Uterus (tissue), 4 donors: ENCODE measurements at places on chromosomes 2 and 18. TPM values are rescaled to one million over a fixed set of nuclear protein-coding genes. Genes with fewer than 3 reads are reported as not detected.
A peak's percentile ranks its signal among the peaks of the same experiment; 100 is the strongest.

THOC1 gene
- 133 TPM for total RNA-seq

DNA sequence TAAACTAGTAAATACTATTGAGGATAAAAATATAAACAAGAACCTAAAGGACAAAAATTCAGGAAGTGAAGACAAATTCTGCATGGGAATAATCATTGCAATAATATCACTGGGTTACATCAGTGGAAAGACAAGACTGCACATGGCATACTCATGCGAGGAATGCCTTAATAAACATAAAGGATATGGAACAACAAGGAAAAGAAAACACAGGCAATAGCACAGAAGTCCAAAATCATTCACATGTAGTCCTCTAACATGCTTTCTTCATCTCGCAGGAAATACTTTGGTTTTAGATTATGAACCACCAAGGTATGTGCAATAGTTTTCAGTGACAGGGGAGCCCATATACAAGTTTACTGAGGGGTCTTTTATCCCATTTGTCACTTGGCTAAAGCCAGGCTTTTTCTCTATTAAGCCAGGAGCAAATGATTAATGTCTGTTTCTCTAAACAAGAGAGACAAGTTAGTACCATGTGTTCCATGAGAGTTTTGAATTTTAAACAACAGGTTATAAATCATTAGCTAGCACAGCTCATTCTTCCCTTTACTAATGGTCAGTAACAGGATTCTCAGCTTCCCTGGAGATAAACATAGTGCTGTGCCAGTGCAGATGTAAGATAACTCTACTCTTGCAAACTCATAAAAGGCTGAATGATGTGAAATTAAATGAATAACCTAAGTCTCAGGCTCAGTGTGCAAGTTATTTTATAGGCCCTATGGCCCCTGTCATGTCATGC, 353.6 kb upstream of the FSIP2 start:
- no peaks in the 10 kb centered on the region for H3K4me1 ChIP-seq
- H3K27ac ChIP-seq, result no peak overlapping the region
- no peaks in the 10 kb centered on the region for H3K36me3 ChIP-seq
- H3K4me3 ChIP-seq, result no peak overlapping the region
- H3K27me3 ChIP-seq, result no peaks in the 10 kb centered on the region
- DNase-seq, result no peak

ANKRD36C gene
- total RNA-seq, result 228 TPM

MOCOS gene
- total RNA-seq, result under 0.01 TPM

- H3K4me3 ChIP-seq, result no peak overlapping the region
- H3K27ac ChIP-seq, result no peak overlapping the region
- H3K27me3 ChIP-seq, result no peaks in the 10 kb centered on the region
- no peak for DNase-seq
Measured at GRCh38 chr2:108579623-108580022, 45.4 kb downstream of the LIMS1 start.

DNA sequence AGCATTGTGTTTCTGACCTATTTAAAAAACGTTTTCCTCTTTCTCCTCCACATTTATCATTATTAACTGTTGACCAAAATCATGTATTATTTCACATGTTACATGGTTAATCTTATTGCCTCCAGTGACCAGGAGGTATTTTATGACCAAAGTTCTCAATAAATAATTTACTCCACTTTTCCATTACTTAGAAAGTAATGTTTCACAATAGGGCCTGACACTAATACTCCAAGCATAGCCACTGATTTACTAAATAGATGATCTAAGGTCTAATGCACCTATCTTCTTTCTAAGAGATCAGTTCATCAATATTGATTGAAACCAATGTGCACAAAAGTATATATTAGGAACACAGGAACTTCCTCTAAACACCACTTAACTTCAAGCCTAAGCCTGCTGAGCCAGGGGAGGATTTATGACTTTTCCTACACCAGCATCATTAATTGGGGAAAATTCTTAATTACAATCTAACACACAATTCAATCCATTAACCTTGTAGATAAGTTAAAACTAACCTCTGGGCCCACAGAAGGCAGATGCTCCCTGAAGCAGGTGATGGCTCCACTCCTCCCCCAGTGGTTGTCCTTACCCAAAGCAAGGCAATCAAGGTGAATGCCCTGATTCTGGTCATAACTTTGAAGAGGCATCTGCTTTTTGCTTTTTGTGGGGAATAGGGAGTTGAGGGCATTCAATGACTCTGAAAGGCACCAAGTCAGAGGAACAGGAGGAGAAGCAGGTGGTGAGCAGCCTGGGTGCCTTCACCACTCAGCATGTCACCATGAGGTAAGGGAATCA, 33.9 kb downstream of the RBMS1 start:
- no peaks in the 10 kb centered on the region for H3K36me3 ChIP-seq
- no peaks in the 10 kb centered on the region for H3K27me3 ChIP-seq
- no peak for DNase-seq
- H3K4me1 ChIP-seq, result no peaks in the 10 kb centered on the region
- no peak overlapping the region for H3K27ac ChIP-seq

DNA sequence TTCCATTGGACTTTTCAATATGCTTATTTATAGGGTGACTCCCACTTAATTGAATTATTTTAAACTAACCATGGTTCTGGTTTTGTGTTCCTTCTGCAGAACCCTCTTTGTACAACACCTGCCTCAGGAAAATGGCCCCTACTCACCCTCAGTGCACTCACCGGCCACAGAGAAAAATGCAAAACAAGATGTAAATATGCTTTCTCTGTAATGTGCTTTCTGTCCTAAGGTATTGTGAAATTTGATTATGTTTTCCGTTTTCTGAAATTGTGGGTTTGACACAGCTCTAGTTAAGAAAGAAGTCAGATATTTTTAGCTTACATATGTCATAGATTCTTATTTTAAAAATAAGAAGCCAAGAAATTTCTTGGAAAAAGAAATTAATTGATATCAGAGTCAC, 357.7 kb upstream of the SMIM21 start:
- no peaks in the 10 kb centered on the region for H3K4me1 ChIP-seq
- DNase-seq, result no peak
- no peak overlapping the region for H3K27ac ChIP-seq
- H3K4me3 ChIP-seq, result no peak overlapping the region

VWC2L gene
- 0.21 TPM for total RNA-seq

GRCh38 chr2:237466211-237466610, 20.8 kb upstream of the MLPH start:
- peak overlapping the region; percentile 67 for H3K27ac ChIP-seq
- no peaks in the 10 kb centered on the region for H3K36me3 ChIP-seq
- H3K4me1 ChIP-seq, result no peaks in the 10 kb centered on the region
- no peak overlapping the region for H3K4me3 ChIP-seq

DNA sequence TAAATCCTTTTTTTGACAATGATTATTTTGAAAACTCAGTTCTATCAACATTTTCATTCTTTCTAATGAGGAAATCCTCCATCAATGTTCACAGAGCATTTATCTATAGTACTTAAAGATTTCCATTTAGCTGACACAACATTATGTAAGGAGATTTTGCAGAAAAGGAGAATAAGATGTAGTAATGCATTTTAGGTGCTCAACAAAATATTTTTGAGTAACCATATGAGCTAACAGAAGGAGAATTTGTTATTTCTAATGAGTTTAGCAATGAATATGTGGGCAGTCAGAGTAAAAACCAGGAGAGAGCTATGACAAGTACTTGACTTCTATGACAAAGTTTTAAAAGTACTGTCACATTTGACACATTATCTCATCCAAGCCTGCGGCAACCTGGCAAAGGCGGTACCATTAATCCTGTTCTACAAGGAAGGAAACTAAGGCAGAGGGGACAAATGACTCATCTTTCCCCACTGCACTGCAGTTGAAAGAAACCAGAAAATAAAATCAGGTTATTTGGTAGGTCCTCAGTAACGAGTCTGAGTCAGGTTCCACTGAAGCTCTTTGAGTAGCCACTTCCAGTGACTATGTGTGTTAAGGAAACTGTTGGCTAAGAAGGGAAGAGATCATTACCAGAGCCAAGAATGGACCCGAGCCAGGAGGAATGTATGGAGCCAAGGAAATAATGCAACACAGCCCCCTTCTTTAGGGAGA, 134.1 kb upstream of the ITGB6 start:
- no peaks in the 10 kb centered on the region for H3K4me1 ChIP-seq
- peak overlapping the region; percentile 5 for H3K27ac ChIP-seq
- no peak for DNase-seq
- H3K4me3 ChIP-seq, result no peak overlapping the region

EVA1A gene
- not detected for total RNA-seq

MAIP1 gene
- 15.8 TPM for total RNA-seq

DNA sequence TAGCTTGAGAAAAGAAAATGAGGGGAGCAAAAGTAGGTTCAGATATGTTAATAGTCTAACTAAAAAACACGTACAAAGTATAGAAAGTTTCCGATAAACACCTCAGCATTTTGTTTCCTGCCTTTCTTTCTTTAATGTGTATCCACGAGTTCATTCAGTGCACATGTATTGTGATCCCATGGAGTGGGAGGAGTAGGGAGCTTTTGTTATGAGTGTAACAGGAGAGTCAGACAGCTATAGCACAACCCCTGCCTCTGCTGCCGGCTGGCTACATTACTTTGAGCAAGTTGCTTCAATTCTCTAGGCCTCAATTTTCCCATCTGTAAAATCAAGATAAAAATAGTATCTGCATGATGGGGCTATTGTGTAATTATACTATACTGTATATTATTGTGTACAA, 249.2 kb upstream of the FIGN start:
- no peak overlapping the region for H3K4me3 ChIP-seq
- DNase-seq, result no peak
- no peaks in the 10 kb centered on the region for H3K36me3 ChIP-seq
- H3K4me1 ChIP-seq, result no peaks in the 10 kb centered on the region

DNA sequence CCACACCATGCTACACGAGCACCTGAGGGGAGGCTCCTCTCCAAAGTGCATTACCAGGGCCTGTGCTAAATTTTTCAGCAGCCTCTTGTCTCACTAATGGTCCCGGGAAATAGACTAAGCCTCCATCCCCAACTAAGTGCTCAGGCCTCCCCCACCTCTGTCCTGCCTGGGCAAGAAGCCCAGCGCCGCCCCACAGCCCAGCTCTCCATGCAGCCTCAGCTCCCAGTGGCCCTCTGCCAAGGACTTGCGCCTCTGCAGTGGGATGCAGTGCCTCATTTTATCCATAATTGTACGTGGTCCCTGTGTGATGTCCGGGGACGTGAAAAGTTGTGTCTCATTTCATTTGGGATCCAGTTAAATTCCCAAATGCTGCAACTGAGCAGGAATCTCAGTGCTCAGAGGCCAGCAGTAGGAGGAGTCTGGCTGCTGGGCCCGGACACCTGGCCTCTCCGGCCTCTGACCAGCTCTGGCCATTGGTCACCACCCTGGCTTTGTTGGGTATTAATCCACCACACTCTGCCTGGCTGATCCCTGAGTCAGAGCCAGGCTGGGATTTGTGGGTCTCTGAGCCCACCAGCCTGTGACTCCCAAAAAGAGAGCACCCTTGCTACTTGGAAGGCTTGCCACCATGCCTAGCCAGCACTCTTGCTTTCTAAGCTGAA, 11.4 kb upstream of the STEAP3 start:
- H3K27ac ChIP-seq, result no peak overlapping the region
- DNase-seq, result no peak

GRCh38 chr2:60482222-60482621, 71.2 kb downstream of the BCL11A start:
- DNase-seq, result no peak
- no peaks in the 10 kb centered on the region for H3K27me3 ChIP-seq
- H3K4me1 ChIP-seq, result no peaks in the 10 kb centered on the region
- no peak overlapping the region for H3K27ac ChIP-seq
- no peaks in the 10 kb centered on the region for H3K36me3 ChIP-seq

DNA sequence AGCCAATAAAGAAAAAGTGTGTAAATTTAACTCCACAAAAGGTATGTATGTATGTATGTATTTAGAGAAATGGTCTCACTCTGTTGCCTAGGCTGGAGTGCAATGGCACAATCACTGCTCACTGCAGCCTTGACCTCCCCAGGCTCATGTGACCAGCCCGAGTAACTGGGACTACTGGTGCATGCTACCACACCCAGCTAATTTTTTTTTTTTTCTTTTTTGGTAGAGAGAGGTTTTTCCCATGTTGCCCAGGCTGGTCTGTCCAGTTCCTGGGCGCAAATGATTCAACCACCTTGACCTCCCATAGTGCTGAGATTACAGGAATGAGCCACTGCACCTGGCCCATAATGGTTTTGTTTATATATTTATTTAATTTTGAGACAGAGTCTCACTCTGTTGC, 67.1 kb downstream of the CERKL start:
- no peak for DNase-seq
- H3K27ac ChIP-seq, result no peak overlapping the region
- no peaks in the 10 kb centered on the region for H3K27me3 ChIP-seq

GRCh38 chr2:108436976-108437375, 12.0 kb upstream of the GCC2 start:
- H3K4me1 ChIP-seq, result no peaks in the 10 kb centered on the region
- no peak for DNase-seq
- H3K4me3 ChIP-seq, result no peak overlapping the region
- no peaks in the 10 kb centered on the region for H3K27me3 ChIP-seq

- H3K27me3 ChIP-seq, result no peaks in the 10 kb centered on the region
- no peak overlapping the region for H3K4me3 ChIP-seq
- no peak overlapping the region for H3K27ac ChIP-seq
- DNase-seq, result peak; percentile 20
Measured at GRCh38 chr2:240985881-240986786, 12.3 kb upstream of the SNED1 start.

PARD6G gene
- 4.6 TPM for total RNA-seq

APOB gene
- total RNA-seq, result not detected

- no peak overlapping the region for H3K27ac ChIP-seq
- peak; percentile 57 for DNase-seq
- H3K4me1 ChIP-seq, result no peaks in the 10 kb centered on the region
- no peaks in the 10 kb centered on the region for H3K27me3 ChIP-seq
Measured at GRCh38 chr18:79525556-79526467, 130.1 kb downstream of the NFATC1 start.

GRCh38 chr2:166410828-166411472, 35.2 kb upstream of the SCN9A start:
- H3K4me1 ChIP-seq, result no peaks in the 10 kb centered on the region
- no peaks in the 10 kb centered on the region for H3K36me3 ChIP-seq
- no peak overlapping the region for H3K4me3 ChIP-seq
- no peak for DNase-seq

DNA sequence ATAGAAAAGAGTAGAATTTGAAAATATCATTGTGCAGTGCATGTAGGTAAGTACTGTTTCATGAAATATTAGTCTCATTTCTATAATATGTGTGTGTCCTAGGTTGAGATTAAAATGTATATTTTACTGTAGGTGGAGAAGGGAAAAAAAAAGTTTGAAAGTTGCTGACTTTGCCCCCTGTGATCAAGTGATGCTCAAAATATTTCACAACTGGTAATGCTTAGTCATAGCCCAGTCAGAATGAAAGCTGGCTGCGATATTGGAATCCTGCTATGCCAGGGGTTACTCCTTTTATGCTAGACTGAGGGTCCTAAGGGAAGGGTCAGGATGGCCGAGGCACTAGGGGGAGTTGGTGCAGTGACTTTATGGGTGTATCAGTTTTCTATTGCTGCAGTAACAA, 19.5 kb upstream of the CFAP36 start:
- H3K27ac ChIP-seq, result no peak overlapping the region
- no peak overlapping the region for H3K4me3 ChIP-seq

ITGB6 gene
- 0.59 TPM for total RNA-seq

GRCh38 chr18:1094409-1094808, 189.7 kb downstream of the ADCYAP1 start:
- H3K27me3 ChIP-seq, result no peaks in the 10 kb centered on the region
- no peak overlapping the region for H3K27ac ChIP-seq
- no peak for DNase-seq
- H3K4me3 ChIP-seq, result no peak overlapping the region
- H3K36me3 ChIP-seq, result no peaks in the 10 kb centered on the region

- no peak for DNase-seq
- no peaks in the 10 kb centered on the region for H3K4me1 ChIP-seq
- H3K4me3 ChIP-seq, result no peak overlapping the region
Measured at GRCh38 chr18:59033359-59033758, 106.3 kb upstream of the SEC11C start.

ALPP gene
- total RNA-seq, result not detected

ONECUT2 gene
- total RNA-seq, result not detected

IL1B gene
- total RNA-seq, result not detected
